ENCODE measurements at places on chromosomes 7 and 10.

DNA sequence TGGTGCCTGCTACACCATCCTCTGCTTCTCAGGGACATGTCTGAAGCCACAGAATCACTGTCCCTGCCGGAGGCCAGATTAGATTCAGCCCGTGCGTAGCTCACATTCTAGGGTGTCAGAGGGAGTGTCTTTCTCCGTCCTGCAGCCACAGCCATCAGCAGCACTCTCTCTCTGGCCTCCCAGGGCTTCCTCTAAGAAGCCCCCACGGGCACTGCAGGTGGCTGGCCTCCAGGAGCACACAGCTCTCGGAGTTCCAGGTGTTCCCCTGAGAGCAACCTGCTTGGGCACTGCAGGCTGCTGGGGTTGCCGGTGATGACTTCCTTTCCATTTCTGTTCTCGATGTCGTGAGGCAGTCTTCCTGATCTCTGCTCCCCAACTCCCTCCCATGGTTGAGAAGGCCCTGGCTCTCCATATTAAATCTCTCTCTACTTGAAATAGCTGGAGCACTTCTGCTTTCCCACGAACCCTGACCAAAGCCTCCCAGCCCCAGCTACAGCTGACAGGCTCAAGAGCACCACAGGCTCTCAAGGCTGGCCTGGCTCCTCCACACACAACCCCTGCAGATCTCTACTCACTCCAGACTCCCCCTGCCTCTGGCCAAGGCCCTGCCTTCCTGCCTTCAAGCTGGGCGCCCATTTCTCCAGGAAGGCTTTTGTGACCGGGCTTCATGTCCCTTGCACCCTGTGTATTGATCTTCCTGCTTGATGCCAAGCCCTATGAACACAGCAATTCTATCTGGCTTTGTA, 49.0 kb upstream of the TMEM72 start:
- no peak for DNase-seq

DNA sequence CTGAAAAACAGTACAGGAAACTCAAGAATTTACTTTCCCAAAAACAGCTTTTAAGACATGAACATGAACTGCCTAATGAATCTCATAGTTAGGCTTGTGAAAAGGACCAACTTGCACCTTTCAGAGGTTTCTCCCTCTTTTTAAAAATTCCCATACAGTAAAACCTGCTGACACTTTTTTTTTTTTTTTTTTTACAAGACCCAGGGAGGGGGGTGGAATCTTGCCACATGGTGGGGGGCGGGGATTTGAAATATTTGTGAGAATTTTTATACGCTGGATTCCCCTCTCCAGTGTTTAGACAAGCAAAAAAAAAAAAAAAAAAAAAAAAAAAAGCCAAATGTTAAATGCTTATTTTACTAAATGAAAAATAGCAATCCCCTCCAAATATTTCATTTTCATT, 57.4 kb downstream of the HIBADH start:
- no peak for DNase-seq

DNA sequence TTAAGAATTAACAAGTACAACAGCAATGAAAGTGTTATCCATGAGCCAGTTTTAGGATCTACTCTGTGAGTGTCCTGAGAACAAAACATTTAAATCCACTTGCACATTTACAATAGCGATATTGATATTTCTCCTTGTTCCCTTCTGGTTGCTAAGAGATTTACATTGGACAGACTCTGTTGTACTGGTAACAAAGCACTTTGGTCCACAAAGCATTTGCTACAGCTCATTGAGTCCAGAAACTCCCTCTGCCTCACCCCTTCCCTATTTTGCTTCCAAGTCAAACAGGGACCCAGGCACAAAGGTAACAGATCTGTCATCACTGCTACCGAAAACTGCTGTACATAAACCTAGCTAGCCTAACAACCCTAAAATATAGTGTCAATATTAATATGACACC, 2.1 kb downstream of the ANK3 start:
- no peak for DNase-seq

DNA sequence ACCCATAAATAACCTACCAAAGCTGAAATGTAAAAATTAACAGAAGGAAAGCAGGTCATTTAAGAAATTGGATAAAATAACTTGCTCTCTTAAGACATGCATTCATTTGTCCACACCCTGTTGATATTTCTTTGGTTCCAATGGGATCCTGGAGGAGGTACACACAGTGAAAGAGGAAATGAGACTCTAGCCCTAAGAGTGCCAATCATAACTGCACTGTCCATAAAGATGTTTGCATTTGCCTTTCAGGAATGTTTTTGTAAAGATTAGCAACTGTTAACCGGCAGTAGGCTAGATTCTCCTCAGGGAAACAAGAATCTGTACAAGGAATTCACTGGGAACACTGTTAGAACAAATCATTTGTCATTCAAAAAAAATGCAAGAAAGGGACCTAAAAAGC, 61.0 kb downstream of the MEOX2 start:
- DNase-seq, result no peak

DNA sequence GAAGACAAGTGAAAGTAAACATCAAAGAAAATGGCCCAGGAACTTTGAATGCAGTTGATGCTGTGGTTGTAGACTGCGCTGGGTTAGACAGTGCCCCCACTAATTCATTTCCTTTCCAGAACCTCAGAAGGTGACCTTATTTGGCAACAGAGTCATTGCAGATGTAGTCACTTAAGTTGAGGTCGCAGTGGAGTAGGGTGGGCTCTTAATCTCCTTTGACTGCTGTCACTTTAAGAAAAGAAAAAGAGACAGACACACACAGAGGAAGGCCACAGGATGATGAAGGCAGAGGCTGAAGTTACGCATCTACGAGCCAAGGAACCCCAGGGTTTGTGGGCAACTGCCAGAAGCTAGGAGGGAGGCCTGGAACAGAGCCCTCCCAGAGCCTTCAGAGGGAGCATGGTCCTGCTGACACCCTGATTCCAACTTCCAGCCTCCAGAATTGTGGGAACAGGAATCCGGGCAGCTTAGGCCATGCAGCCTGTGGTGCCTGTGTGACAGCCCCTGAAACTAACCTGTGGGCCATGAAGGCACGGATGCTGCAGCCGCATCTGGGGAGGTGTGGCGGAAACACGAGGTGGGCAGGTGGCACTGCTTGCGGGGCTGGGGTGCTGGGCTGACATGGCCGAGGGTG, 107.6 kb downstream of the PRKAG2 start:
- DNase-seq, result peak; percentile 13

DNA sequence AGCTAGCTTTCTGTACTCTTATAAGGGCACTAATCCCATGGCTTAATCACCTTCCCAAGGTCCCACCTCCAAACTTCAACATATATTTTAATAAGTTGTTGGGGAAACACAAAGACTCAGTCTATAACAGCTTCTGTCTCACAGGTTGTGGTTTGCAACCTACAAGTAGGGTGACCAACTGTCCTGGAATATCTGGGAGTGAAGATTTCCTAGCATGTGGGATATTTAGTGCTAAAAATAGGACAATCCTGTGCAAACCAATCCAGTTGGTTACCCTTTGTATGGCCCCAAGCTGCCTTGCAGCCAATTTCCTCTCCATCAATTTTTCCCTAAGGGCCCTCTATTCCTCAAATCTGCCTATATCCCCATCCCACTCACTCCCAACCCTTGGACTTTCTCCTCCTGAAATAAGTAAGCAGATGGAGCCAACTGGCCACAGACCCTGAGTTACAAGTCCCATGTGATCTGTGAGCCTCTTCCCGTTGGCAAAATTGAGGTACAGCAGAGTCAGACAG, 82.3 kb downstream of the FAM13C start:
- no peak for DNase-seq

GRCh38 chr7:24216576-24217125, 67.3 kb upstream of the NPY start:
- DNase-seq, result no peak

DNA sequence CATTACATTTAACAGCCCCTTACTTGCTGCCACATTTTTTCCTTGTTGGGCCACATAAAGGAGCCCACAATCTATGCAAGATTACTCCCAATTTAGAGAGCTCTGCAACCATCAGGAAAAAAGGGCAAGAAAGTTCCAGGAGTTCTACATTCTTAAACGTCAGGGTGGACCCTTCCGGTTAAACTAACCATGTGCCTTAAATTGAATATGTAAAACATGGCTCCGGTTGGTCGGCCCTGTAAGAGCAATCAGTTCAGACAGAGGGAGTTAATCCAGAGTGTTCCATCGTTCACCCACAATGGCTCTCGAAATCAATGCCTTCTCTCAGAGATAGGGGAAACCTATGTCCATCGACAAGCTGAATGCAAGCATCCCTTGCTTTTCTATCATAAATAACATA, 253.7 kb upstream of the PFKP start:
- DNase-seq, result no peak

Data from stimulated activated CD8-positive, alpha-beta memory T cell treated with anti-CD3 and anti-CD28 coated beads, Interleukin-12 subunit alpha, Interleukin-12 subunit beta, amount 100 ng/mL, for 4 hours (primary cell).